Activated gamma-delta T cell treated with Interleukin-2 at 50 U/mL for 16 hours (primary cell): ENCODE measurements at places on chromosomes 16 and 17.

- no peak for DNase-seq
Observed at GRCh38 chr17:7022781-7023571, at the start of gene BCL6B. BCL6B (plus strand) TSS chr17:7023050; CDS start chr17:7023672, 622 bp downstream.

DNA sequence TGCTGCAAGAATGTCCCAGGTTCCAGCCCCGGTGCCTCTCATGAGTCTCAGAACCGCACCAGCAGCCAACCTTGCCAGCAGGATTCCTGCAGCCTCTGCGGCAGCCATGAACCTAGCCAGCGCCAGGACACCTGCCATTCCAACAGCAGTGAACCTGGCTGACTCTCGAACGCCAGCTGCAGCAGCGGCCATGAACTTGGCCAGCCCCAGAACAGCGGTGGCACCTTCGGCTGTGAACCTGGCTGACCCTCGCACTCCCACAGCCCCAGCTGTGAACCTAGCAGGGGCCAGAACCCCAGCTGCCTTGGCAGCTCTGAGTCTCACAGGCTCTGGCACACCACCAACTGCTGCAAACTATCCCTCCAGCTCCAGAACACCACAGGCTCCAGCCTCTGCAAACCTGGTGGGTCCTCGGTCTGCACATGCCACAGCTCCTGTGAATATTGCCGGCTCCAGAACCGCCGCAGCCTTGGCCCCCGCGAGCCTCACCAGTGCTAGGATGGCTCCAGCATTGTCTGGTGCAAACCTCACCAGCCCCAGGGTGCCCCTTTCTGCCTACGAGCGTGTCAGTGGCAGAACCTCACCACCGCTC is 9.8 kb downstream of the ELOB start:
- DNase-seq: no peak

DNA sequence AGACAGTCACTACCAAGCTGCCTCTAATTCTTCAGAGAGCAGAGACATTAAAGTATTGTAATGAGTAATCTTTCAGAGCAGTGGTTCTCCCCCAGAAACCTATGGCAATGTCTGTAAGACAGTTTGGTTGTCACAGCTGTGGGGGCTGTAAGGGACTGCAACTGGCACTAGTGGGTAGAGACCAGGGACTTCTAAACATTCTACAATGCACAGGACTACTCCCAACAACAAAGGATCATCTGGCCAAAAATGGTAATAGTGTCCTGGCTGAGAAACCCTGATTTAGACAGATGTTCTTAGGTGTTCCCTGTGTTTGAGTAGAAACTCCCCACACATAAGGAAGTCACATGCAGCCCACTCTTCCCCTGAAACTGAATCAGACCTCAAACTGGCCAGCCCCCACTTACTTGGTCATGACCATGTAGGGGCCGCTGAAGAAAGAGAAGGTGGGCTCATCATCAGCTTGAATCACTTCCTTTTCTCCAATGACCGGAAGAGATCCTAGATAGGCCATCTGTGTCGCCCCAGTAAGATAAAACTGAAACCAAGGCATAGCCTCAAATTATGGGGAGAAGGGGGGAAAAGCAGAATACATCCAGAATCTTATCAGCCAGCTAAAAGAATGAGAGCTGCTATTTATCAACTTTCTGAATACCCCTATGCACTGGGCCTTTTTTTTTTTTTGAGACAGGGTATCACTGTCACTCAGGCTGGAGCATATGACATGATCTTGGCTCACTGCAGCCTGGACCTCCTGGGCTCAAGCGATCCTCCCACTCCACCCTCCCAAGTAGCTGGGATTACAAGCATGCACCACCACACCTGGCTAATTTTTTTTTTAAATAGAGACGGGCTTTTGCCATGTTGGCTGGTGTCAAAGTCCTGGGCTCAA is 75.8 kb downstream of the TEX14 start:
- DNase-seq: no peak

DNA sequence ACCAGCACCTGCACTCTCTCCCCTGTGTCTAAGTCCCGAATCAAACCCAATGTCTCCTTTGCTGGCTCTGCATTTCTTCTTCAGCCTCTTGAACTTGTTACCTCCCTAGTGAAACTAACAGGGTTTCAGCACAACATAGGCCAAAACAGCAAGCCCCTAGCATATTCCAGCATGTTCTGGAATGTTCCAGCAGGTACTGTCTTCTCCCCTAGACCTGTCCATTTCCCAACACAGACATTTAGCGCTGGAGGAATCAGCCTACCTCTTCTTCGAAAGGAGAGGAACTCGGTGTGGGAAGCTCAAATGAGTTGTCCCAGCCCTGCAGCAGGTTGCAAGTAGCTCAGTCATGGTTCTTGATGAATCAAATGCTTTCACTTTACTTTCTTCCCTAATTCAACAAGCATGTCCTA is 47.1 kb downstream of the LITAF start:
- DNase-seq: no peak

DNA sequence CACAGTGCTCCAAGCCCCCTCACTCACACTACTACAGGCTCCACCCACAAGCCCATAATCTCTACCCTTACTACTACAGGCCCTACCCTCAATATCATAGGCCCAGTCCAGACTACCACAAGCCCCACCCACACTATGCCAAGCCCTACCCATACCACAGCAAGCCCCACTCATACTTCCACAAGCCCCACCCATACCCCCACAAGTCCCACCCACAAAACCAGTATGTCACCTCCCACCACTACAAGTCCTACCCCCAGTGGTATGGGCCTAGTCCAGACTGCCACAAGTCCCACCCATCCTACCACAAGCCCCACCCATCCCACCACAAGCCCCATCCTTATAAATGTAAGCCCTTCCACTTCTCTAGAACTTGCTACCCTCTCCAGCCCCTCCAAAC is 13.8 kb downstream of the RIPOR1 start:
- DNase-seq: peak; percentile 68

DNA sequence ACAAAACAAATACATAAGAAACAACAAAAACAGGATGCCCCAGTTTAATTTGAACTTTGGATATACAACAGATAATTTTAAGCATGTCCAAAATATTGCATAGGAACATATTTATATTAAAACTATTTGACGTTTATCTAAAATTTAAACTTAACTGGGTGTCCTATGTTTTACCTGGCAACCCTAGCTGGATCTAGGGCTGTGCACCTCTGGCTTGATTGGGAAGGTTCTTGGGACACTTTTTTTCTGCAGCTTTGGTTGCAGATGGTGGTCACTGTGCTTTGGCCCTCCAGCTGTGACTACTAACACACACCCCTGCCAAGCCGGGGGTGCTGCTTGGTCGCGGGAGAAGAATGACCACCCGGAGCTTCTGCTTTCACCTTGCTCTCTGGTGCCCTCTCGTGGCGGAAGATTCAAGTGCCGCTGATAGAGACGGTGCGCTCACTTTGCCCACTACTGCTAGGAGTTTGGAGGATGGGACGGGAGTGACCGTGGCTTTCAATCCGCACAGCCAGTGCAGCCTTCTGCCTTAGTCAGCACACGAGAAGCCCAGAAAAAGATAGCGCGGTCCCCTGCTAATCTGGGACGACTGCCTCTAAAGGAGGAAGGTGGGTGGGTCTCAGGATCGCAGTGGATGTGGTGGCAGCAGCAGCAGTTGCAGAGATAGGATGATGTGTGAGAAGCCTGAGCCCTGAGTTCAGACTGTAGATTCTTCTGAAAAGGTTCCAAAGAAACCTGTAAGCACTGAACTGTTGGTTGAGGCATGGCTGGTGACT is 6.7 kb downstream of the SPACA3 start:
- peak; percentile 75 for DNase-seq

- no peak for DNase-seq
Observed at GRCh38 chr17:7141824-7142223, 27.2 kb upstream of the ASGR2 start.

DNA sequence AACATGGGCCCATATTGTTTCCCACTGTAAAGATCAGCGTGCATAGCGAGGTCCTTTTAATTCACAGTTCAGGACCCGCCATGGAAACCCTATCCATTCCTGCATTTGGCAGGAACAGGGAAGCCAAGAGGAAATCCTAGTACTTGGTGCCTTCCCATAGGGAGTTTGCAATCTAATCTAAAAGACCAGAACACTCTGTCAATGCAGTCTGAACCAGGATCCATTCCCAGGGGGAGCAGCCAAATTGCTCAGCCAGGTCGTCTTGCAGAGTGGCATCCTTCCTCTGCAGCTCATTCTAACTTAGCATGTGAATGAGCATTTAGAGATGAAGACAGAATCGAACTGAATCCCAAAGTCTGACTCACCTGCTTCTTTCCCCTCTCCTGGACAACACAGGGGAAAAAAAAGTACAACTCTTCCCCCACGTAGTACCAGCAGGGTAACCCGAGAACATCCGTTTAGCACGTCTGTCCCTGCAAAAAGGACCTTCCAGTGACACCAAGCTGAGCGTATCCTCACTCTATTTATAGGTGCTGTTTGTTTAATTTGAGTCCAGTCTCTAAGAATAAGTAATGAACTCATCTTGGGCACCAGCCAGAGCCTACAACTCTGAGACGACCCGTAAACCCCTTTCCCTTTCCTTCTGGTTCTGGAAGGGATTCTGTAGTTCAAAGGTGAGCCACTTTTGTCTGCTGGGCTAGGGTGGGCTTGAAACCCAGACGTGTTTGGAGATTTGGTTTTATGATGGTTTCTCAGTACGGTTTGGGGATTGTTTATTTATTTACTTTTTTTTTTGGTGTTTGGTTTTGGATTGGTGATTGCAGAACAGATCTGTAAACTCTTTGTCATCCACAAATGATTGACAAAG is 74.5 kb downstream of the ERCC4 start:
- no peak for DNase-seq

GRCh38 chr17:17416007-17416399 is 60.8 kb upstream of the MED9 start:
- DNase-seq: no peak

- no peak for DNase-seq
Observed at GRCh38 chr16:82034981-82035612, at the start of gene HSD17B2. HSD17B2 (plus strand) TSS chr16:82035253; CDS start chr16:82035425, 172 bp downstream.

DNA sequence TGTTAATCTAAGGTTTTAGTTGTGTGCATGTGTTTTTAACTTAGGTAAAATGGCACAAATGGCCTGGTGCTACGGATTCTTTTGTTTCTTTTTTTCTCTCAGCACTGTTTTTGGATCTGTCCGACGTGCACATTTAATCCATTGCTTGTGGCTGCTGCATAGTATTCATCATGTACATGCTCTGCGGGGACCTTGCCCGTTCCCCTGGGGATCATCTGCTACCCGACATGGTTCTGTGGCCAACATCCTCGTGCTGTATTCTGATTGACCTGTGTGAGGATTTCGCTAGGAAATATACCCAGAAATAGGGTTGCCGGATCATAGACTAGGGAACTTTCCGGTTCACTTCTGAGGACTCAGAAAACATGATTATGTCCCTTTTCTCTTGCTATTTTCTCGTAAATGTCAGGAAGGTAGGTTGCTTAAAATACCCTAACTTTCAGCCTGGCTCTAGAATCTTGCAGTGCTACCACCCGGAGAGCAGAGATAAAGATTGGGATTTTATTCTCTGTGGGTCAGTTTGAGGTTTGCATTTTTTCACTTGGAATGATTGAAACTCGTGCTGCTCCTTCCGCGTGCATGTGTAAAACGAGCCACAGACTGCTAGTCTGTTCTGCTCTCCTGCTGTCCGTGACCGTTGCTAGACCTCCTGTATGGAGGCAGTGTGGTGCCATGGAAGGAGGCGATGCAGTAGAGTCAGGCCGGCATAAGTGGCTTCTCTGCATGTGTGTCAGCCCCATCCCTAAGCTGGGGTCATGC is 42.9 kb downstream of the LDHD start:
- no peak for DNase-seq

DNA sequence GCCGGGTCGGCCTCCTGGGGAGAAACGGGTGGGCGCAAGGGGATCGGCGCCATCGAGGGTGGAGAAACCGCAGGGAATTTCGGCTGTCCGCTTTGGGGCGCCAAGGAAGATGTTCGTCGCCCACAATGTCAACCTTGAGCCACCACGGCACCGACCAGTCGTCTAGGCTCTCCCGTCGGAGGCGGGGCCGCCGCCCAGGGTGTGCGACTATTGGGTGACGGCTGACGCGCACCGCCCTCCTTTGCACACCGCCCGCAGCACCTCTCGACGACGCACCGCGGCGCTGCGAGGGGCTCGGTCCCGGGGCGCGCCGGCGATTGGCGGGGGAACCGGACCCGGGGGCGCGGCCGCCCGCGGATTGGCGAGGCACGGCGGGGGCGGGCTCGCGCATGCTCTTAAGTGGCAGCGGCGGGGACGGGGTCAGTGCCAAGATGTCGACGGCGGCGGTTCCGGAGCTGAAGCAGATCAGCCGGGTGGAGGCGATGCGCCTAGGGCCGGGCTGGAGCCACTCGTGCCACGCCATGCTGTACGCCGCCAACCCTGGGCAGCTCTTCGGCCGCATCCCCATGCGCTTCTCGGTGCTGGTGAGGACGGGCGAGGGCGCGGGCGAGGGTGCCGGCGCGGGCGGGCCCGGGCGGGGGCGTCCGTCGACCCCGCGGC is at the start of gene NUDT16L1:
TSS of gene NUDT16L1 (plus strand) at position 267 of the 660 bp plus-strand sequence. CDS start at position 432, 165 bp downstream.
- DNase-seq: peak; percentile 97

GRCh38 chr17:8466873-8467272 is 31.2 kb downstream of the NDEL1 start:
- DNase-seq: no peak

- no peak for DNase-seq
Observed at GRCh38 chr17:45286286-45286685, 24.4 kb upstream of the SPATA32 start.

DNA sequence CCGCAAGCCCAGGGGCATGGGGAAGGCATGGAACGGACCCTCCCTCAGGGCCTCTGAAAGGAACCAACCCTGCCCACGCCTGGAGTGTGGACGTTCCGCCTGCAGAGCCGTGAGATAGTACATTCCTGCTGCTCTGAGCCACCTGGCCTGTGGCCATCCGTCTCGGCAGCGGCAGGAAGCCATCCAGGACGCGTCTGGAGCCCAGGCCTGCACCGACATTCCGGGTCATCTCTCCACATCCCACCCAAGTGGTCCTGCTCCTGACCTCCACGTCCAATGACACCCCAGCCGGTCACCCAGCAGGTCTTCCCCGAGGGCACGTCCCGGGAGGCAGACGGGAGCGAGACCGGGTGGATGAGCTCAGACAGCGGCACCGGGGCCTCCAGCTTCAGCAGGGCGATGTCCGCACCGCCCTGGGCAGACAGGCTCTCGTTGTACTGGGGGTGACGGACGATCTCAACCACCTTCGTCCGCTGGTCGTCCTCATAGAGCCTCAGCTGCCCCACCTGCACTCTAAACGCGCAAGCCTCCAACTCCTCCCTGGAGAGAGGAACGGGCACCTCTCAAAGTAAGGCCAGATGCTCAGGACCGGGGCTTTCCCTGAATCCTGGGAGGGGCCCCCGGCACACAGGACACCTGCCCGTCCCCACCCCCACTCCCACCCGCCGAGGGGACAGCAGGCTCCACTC is 21.3 kb upstream of the UBE2I start:
- DNase-seq: no peak
